ENCODE measurements at places on chromosomes 2 and 18.
A peak's percentile ranks its signal among the peaks of the same experiment; 100 is the strongest.

DNA sequence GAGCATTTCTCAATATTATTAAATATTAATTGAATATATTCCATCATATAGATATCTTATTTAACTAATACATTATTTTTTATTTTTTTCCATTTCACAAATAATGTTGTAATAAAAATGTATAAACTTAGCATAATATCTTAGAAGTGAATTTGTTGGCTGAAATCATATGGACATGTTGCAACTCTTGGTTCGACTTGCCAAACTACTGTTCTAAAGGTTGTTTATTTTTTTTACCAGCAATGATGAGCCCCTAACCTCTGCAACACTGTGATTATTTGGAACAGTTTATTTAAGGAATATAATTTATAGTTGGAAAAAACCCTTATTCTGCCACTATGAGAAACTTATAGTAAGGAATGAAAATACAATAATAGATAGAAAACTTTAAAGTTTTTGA, 8.8 kb upstream of the NAB1 start:
- no peak for DNase-seq

DNA sequence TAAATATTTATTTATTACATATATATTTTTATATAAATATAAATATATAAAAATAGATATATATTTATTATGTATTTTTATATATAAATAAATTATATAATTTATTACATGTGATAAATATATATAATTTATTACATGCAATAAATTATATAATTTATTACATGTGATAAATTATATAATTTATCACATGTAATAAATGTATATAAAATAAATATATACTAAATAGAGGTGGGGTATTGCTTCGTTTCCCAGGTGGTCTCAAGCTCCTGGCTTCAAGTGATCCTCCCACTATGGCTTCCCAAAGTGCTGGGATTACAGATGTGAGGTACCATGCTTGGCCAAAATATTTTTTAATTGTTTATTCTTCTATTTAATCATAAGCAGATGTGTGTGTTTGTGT, 3.6 kb upstream of the G6PC2 start:
- DNase-seq = no peak

GRCh38 chr2:134943540-134943939, 24.9 kb downstream of the CCNT2 start:
- no peak for DNase-seq

DNA sequence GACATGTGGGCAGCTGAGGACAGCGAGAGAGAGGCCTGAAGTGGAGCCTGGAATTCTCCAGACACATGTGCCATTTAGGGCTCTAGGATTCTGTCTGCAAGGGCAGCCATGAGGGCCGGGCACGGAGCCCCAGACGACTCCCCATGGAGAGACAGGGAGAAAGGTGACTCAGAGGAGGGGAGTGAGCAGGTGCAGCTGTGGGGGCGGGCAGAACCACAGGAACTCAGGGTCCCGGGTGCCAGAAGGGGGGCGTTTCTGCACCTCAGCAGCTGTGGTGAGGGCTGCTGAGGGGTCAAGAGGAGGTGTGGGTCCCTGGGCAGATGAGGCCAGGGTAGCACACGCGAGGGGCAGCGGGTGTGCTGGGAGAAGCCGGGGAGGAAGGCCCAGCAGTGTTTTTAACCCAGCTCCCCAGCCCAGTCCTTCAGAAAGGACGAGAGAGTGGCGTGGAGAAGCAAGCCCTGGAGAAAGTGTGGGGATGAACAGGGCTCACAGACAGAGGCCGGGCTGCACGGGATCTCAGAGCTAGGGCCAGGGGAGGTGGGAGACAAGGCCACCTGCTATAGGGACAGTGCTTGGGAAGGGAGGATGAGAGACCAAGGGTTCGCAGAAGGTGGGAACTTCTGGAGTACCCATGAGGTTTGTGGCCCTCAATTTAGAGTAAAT, 7.6 kb downstream of the GPR17 start:
- no peak for DNase-seq

DNA sequence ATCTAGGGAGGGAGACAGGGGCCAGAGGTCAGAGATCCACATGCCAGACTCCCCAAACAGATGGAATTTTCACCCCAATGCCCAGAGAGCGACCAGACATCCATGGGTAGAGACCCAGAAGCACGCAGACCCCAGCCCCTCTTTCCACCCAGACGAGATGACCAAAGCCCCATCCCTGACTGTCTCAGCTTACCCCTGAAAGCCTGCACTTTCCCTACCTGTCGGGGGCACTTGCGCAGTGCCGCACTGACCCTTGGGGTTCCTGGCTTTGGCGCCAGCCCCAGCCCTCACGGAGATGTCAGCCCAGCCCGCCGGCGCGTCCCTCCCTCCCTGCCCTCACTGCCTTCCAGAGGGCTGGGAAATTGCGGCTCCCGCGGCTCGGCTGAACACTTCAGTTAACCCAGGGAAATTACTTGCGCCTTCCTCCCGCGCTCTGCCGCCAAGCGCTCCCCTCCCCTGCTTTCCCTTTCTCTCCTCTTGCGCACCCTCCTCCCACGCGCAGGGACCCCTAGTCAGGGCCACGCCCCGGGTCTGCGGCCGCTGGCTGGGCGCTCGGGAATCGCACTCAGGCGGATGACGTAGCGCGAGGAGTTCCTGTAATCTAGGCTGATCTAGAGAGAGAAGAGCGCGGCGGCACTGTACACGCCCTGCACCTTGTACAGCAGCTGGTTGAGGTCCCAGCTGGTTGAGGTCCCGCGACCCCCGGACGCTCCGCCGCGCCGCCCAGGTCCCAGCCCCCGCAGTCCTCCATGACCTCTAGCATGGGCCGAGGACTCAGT, 12.0 kb downstream of the ALPG start:
- peak; percentile 8 for DNase-seq

DNA sequence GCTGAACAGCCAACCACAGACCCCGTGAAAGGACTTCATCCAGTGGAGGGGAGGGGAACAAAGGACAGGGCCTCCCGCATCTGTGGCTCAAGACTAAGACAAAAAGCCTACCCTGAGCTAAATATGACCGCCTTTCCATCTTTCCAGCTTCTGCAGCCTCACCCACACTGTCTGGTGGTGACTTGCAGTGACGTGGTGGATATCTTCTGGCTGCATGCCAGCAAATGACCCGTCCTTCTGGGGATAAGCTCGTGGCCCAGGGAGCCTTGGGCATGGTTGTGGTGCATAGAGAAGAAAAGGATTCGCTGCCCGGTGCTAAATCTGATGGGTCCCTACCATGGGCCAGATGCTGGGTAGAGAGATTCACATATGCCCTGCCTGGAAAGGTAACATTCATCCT, 8.7 kb upstream of the NGEF start:
- no peak for DNase-seq

GRCh38 chr2:159797543-159798375, at the start of gene CD302:
TSS of gene CD302 (minus strand) at chr2:159798208. CDS start at chr2:159798198, 10 bp downstream.
- peak; percentile 51 for DNase-seq

- DNase-seq = no peak
Observed at GRCh38 chr2:3186766-3187165, 190.9 kb downstream of the EIPR1 start.

- DNase-seq = no peak
Observed at GRCh38 chr2:100764430-100764829, 55.5 kb upstream of the NPAS2 start.

DNA sequence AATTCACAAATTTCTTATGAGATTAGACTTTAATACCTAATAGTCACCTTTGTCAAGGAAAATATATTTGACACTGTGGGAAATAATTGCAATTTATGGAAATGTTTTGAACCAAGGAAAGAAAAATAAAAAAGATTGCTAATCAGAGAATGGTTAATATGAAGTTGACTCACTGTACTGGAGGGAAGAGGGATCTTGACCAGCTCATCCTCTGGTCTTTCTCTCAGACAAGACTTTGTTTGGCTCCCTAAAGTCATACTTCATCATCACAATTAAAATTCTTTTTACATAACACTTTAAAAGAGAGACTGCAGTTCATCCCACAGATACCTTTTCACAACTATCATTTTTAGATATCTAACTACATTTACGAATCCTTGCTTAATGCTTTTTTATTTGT, 538.5 kb upstream of the ZEB2 start:
- no peak for DNase-seq

DNA sequence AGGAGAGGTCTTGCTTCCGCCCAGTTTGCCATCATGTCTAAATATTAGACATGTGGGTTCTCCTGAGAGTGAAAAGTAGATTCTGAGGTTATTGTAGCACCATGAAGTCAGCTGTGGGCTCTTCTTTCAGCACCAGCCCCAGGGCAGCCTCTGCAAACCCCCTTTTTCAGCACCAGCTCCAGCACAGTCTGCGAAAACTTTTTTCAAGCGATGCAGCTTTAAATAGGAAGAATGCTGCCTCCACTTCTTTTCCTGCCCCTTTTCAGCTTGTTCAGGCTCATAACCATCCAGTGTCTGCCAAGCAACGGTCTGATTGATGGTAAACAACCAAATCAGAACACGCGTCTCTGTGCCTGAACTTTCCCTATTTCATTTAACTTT, at the start of gene COL5A2:
COL5A2 (minus strand) TSS at position 192 of the 381 bp plus-strand sequence; CDS start at position 35, 157 bp downstream.
- peak; percentile 93 for DNase-seq

DNA sequence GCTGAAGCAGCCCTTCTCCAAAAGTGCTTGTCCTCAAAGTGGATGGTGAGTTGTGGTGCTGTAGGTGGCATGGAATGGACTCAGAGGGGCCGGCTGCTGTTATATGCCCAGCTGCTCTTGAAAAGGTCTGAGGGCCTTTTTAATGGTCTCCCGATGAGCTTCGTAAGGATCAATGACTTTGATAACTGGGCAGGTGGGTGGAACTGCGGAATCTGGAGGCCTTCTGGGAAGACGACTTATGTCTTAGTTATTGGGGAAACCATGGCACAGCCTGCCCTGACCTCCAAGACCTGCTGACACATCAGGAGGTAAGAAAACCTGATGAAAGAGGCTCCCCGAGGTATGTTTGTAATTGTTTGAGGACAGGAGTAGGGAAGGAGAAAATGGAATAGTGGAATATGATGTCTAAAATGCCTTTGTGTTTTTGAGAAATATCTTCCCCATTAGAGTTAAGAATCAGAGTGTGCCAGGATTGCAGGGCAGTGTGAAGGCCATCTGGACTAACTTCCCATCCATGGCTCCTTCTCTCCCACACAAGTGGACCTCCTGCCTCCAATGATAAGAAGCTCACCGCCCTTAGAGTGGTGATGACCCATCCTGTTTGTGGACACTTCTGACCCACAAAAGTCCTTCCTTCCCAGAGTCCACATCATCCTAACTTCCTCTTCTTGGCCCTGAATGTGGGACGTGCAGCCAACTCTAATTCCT, 236.1 kb downstream of the FHOD3 start:
- no peak for DNase-seq

GRCh38 chr2:195706161-195706900, 49.3 kb downstream of the SLC39A10 start:
- DNase-seq = peak; percentile 60

GRCh38 chr2:182949572-182950189, 83.2 kb upstream of the FRZB start:
- peak; percentile 12 for DNase-seq

GRCh38 chr2:222319586-222320435, 21.0 kb upstream of the PAX3 start:
- no peak for DNase-seq

All from fibroblast of skin of right biceps (primary cell).